ENCODE measurements at places on chromosomes 12 and 14.

- no peak for DNase-seq
Measured at GRCh38 chr12:121733849-121734248, 21.3 kb downstream of the TMEM120B start.

GRCh38 chr14:68741839-68742470 is 50.9 kb downstream of the ZFP36L1 start:
- DNase-seq: no peak

- no peak for DNase-seq
Measured at GRCh38 chr12:10362828-10363657, 26.8 kb downstream of the KLRK1 start.

GRCh38 chr12:4301932-4302501 is 19.0 kb upstream of the TIGAR start:
- no peak for DNase-seq
